ENCODE measurements at places on chromosomes 1 and 21.

DNA sequence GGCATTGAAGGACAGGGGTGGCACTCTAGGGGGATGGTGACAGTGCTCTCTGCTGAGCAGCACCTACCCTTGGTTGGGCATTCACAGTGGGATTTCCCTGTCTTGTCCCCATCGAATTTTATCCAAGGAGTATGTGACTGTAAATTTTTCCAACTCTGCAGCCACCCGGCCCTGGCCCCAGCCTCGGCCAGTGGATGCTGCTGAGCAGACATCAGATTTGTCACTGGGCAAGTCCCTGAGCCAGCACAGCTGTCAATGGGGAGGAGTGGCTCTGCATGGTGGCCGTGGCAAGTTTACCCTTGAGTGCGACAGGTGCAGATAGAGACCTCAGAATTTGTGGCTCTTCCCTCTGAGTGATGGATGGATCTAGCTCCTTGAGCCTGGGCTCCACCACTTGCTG lies 240.2 kb upstream of the CSF3R start:
- no peak for DNase-seq

- DNase-seq: no peak
Measured at GRCh38 chr1:240956020-240956419, 344.1 kb upstream of the GREM2 start.

- DNase-seq: no peak
Measured at GRCh38 chr21:35281956-35282355, 232.9 kb upstream of the RUNX1 start.

DNA sequence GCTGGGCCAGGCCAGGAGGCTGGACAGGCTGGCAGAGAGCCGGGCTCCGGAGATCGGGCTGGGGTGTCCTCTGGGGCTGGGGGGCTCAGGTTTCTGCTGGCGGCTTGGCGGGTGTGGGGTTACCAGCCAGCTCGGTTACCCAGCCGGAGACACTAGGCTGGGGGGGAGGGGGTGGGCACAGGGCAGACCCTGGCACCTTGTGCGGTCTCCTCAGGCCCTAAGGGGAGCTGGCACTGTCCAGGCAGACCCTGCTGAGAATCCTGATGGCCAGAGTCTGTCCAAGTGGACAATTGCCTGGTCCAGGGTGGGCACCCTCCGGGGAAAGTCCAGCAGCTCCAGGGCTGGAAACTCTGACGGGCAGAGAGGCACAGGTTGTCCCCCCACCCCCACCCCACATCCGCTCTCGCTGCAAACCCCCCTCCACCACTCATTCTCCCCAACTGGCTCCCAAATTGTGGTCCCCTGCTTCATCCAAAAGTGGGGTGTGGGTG lies 6.7 kb downstream of the ZBTB7B start:
- no peak for DNase-seq

- DNase-seq: no peak
Measured at GRCh38 chr1:212438831-212439237, 6.1 kb downstream of the NENF start.
